Activated T-helper 2 cell treated with anti-CD3 and anti-CD28 coated beads, Interferon-gamma antibody, Interleukin-2, Interleukin-4, amounts not matched to agents 10 μg/mL and 5 μg/mL and 100 μg/mL, durations not matched to agents 14 hours and 24 hours and 36 hours (primary cell): ENCODE measurements at places on chromosomes 4 and X.

- no peak for DNase-seq
These were observed 150.3 kb downstream of the FBXW7 start for GRCh38 chr4:152385551-152385950.

GRCh38 chr4:30068234-30068633 lies 651.9 kb upstream of the PCDH7 start:
- DNase-seq: no peak

DNA sequence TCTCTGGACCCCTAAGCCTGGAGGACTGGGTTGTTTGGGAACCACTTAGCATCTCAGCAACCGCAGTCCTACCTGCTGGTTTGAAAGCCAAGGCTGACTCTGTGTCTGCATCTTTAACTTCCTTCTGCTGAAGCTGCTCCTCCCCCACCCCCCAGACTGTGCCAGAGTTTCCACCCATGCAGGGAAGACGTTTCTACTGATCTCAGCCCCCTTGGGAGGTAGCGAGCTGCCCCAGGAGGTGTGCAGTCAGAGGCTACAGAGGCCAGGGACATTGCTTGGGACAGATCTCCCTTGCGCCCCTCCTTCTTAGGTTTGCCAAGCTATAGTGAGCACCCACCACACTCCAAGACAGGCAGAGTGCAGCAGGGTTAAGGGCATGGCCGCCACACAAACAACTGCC lies 4.7 kb upstream of the FATE1 start:
- no peak for DNase-seq

DNA sequence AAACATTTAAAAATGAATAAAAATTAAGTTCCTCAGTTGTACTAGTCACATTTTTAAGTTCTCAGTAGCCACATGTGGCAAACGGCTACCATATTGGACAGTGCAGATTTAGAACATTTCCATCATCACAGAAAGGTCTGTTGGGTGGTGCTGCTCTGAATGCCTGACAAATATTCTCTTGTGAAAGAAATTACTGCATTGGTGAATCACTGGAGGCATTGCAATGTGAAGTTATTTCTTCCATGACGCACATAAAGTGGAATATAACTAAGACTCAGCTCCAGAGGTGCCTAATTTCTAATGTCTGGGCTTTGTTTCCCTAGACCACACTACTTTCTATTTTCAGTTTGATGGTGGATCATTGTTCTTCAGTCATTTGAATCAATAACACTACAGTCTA lies 44.9 kb downstream of the CLNK start:
- no peak for DNase-seq

DNA sequence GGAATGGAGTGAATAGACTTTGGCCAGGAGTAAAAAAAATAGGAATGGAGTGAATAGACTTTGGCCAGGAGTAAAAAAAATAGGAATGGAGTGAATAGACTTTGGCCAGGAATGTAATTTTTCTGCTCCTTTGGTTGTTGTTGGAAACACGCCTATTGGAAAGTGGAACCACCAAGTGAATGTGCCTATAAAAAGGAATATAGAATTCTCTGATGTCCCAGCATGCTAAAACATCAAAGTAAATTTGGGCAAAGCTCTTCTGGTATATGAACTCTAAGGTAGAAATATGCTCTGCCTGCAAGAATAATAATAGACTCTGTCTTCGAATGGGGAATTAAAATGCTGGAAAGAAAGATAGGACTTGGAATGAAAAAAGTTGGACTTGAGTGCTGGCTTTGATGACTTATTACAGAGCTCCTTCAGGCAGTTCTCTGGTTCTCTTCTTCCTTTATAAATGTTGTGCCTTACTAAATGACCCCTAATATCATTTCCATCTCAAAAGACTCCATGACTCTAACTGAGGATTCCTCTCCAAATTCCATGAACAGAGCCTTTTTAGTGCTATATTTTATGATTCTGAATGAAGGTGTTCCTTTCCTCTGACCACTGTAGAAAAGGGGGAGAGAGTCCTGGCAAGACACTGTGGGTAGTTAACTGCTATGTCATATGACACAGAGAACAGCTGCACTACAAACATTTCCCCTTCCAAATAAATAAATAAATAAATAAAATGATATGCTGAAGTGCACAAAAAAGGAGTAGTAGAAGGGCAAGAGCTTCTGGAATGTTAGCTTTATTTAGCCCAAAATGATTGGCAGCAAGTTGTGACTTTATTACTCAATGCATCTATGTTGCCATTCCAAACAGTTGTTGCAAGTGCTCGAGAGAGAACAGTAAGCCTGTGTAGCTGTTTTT lies 13.5 kb upstream of the GBA3 start:
- no peak for DNase-seq

DNA sequence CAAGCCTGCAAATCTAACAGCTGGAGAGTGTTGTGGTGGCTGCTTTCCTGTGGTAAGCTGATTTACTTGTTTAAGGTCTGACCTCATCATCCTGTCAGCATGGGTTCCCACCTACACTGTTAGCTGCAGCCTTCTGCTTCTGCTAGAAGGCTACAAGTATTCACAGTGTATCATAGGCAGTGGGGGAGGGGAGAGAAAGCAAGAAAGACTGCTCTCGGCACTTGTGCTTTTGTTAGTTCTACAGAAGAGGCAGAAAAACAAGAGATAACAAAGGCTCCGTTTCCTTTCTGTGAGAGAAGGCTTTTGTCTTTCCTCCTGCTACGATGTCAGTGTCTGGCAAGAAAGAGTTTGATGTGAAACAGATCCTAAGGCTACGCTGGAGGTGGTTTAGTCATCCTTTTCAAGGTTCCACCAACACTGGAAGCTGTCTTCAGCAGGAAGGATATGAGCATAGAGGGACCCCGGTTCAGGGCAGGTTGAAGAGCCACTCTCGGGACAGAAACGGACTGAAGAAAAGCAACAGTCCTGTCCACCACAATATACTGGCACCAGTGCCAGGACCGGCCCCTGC lies at the start of gene KLHL4:
Gene KLHL4, plus strand, starts transcription at position 232 of the 571 bp plus-strand sequence. Its CDS starts 92 bp downstream, at position 324.
- no peak for DNase-seq

DNA sequence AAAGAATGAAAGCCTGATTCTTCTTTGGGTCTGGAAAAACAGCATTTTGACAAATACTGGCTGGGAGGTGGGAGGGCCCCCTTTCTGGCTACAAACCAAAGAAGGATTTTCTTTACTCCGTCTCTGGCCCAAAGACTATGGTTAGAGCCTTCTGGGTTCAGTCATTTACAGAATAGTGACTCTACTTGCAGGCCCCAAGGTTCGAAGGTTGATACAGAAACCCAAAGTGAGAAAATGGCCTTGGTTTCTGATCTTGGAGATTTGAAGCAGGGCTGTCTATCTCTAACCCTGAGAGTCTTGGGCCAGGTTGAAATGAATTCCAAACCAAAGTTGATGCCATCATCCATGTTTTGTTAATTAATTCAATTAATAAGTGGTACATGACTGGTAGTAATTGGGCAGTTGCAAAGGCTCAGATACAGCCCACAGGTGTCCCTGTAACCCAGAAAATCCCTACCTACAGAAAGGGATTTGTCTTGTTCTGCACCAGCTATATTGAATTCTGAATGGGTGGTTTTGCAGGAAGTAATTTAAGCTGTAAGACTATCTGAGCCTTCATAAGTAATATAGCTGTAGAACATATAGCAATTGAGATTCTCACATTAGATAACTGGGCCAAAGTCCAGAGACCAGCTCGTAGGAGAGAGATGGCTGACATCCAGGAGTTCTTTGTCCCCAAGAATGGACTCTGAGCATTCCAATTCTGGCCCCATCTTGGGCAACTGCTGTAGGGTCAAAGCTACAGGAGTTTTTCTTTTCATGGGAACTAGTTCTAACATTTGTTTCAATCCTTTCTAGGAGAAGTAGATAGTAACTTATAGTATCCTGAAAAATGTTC lies 34.5 kb downstream of the CHRNA9 start:
- no peak for DNase-seq

DNA sequence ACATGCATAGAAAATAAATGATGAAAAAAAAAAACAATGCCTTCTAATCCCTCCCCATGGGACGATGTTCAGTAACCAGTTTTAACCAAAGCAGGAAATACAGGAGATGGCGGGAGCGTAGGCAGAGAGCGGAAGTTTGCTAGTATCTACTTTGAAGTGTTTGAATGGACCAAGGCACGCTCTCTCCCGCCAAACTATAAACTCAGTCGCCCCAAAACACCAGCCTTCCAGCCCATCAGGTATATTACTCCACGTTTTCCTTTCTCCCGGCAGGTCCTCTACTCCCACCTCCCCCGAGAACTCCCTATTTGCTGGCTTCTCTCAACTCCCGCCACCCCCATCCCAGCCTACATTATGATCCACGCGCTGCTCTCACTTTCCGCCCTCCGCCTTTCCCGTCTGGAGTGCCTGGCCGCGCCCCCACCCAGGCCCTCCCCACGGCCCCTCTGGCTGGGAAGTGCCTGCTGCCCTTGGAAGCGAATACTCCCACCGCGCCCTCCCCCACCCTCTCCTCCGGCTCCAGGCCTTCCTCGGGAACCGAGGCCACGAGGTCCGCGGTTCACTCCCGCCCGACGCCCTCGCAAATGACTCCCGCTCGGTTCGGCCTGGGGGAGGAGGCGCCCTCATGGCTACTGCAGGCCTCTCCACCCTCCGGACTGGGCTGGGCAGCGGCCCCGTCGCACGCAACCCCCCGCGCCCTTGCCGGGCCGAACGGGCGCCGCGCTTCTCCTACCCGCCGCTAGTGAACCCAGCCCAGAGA lies 723 bp downstream of the DHX15 start:
- peak; percentile 36 for DNase-seq

- DNase-seq: no peak
These were observed 155.9 kb downstream of the ARHGAP6 start for GRCh38 chrX:11509786-11510185.
